ENCODE measurements at places on chromosomes 7 and 10.

DNA sequence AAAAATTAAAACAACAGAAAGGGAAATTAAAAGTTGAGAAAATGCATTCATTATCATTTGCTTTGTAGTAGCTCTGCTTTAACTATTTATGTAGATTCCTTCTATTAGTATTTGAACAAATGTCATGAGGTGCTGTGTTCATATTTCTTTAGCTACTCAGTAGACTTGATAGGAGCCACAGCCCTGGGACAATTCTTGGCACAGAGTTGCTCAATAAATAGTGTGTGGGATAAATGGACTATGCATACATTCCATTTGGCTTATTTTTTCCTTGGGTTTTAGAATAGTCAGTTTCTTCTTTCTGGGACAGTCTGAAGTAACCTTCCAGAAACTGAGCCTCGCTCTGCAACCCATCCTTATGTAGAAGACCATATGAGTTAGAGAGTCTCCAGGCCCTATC, 13.4 kb downstream of the RPP30 start:
- no peak for DNase-seq

- DNase-seq: no peak
Observed at GRCh38 chr7:69790977-69791724, 192.9 kb downstream of the AUTS2 start.

DNA sequence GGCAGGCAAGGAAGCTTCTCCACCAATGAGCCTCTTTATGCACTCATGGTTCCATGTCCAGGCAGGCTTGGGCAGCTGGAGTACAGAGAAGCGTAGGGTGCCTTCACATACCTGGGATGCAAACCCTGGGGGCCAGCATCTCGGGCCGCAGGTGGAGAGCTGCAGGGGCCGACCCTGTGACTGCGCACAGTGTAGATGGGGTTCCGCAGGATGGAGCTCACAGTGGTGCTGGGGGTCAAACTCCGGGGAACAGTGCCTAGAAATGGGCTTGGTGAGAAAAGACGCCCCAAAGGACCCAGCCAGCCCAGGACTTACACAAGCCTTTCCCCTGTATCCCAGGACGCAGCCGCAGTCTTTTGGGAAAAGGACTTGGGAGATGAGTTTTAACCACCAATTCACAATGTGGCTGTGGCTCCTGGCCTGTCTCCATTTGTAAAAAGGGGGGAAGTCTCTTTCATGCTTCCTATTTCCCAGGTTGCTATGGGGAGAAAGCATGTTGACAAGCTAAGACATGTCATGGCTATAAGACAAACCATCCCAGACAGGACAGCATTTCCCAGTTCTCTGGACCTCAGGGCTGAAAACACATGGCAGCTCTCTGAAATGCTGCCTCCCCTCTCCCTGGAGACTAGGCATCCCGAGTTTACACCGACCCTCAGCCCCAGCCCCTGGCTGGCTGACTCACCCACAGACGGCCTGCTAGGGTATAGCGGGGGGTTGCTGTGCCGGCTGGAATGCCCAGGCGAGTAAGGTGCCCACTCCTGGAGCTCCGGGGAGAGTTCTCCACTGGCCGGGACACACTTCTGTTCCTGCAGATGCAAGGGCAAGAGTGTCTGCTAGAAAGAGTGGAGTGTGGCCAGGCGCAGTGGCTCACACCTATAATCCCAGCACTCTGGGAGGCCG, 107.1 kb downstream of the DLG5 start:
- DNase-seq: no peak

DNA sequence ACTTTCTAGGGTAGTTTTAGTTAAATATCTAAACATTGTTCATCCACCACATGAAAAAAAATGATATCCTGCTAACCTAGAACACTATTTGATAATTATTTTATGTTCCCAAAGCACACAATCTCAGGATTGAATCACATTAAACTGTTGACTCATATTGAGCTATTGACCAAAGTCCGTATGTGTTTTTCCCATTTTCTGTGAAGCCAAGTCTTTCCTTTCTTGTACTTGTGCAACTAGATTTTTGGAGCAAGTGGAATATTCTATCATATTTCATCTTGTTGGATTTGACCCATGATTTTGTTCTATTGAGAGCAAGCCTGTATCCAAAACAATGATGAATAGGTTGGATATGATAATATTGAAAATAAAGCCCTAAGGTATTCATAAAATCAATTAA, 164.6 kb downstream of the SKAP2 start:
- DNase-seq: no peak
